Smooth muscle cell of bladder (primary cell): ENCODE measurements at places on chromosomes 7 and 10. TPM values are rescaled to one million over a fixed set of nuclear protein-coding genes. Genes with fewer than 3 reads are reported as not detected.

The ADCY1 gene
- 0.18 and 0.28 TPM in 2 replicates for total RNA-seq

The PNLIPRP2 gene
- total RNA-seq, result not detected in 2 replicates

The SEC23IP gene
- 17.9 and 42.5 TPM in 2 replicates for total RNA-seq

The CCDC136 gene
- total RNA-seq, result 8.5 and 8.7 TPM in 2 replicates

The SNCG gene
- 16.5 and 23.8 TPM in 2 replicates for total RNA-seq

The HKDC1 gene
- total RNA-seq, result 0.28 and 0.74 TPM in 2 replicates

The OR2A12 gene
- total RNA-seq, result not detected in 2 replicates

The ENKUR gene
- total RNA-seq, result under 0.01 and 0.09 TPM in 2 replicates

The MTPN gene
- 88.3 and 115 TPM in 2 replicates for total RNA-seq

The PRR15 gene
- 0.28 and 0.83 TPM in 2 replicates for total RNA-seq

The ENTPD1 gene
- total RNA-seq, result 0.74 and 4.0 TPM in 2 replicates

The OR2A42 gene
- under 0.01 TPM in 1 of 2 replicates, not detected in the other for total RNA-seq

The BICC1 gene
- 99.6 and 108 TPM in 2 replicates for total RNA-seq

The LDB3 gene
- under 0.01 TPM in 2 replicates for total RNA-seq

The OPN1SW gene
- total RNA-seq, result not detected in 2 replicates

The SP8 gene
- not detected in 2 replicates for total RNA-seq
